COR-L47 (cell line): ENCODE measurements at places on chromosomes 4 and X.
A peak's percentile ranks its signal among the peaks of the same experiment; 100 is the strongest.

GRCh38 chr4:38266616-38267015, 306.4 kb downstream of the PTTG2 start:
- no peak for DNase-seq

- no peak for DNase-seq
These were observed 232.6 kb upstream of the BOD1L1 start for GRCh38 chr4:13860126-13860525.

GRCh38 chr4:19636451-19636850, 615.3 kb upstream of the SLIT2 start:
- DNase-seq, result no peak

GRCh38 chrX:3445806-3446490, 99.5 kb upstream of the MXRA5 start:
- DNase-seq, result no peak

GRCh38 chrX:336227-336626, 17.6 kb upstream of the GTPBP6 start:
- DNase-seq, result no peak

DNA sequence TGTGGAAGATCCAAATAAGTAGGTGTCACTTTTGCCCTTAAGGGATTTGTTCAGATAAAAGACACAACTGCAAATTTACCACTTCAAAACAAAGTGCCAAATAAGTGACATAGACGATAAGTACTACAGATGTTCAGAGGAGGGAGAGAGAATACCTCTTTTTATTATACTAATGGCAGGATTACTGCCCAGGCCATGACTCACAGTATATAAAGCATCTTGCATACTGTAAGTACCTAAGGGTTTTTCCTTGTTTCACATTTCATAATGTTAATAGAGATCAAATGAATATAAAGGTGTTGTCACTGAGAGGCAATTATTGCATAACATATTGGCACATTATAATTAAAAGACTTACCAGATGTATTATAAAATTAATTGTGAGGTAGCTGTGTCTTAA, 46.4 kb downstream of the PTPN13 start:
- no peak for DNase-seq

- no peak for DNase-seq
These were observed 31.0 kb upstream of the BEX4 start for GRCh38 chrX:103183912-103184311.

DNA sequence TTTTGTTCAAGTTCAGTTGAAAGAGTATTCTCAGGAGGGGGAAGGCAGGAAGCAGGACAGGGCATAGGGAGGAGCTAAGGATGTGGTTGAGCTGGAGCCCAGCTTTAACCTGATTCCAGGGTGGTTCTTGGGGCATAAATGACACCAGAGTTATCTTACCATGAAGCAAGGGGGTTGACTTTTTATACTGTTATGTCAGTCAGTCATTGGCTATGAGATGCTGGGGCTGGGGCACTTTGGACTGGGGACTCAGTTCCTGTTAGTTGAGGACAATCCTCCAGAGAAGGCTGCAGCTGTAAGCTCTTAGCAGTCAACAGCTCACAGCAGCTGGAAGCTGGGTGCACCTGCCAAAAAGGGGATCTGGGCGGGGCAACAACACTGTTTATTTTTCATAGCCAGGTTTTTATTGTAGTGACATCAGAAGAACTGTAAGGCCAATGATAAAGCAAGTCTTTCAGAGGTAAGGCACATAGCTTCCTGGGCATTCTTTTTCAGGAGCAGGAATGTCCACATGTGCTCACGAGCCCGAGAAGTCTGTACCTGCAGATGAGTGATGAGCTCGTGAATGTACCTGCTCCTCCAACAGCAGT, 78.5 kb downstream of the MID1IP1 start:
- peak; percentile 53 for DNase-seq

DNA sequence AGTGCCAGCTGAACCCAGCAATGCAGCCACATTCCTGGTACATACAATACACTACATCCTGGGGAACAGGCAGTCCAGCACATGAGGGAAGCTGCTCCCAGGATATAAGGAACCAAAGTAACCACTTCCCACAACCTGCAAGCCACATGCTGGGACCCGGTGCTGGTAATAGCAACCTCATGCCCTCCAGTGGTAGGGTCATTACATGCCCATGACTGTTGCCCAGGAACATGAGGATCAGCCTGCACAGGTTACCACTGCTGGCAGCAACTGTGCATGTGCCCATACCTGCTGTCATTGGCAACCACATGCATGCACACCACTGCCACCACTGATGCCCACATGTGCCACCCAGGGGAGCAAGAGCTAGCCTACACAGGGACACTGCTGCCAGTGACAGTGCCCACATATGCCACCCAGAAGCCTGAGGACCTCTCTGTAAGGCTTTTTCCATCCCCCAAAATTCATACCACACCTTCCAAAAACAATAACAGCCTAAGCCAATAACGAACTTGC, 1982.5 kb downstream of the ARAP2 start:
- DNase-seq, result no peak

- no peak for DNase-seq
These were observed 449.1 kb downstream of the NKX6-1 start for GRCh38 chr4:84050015-84050414.

DNA sequence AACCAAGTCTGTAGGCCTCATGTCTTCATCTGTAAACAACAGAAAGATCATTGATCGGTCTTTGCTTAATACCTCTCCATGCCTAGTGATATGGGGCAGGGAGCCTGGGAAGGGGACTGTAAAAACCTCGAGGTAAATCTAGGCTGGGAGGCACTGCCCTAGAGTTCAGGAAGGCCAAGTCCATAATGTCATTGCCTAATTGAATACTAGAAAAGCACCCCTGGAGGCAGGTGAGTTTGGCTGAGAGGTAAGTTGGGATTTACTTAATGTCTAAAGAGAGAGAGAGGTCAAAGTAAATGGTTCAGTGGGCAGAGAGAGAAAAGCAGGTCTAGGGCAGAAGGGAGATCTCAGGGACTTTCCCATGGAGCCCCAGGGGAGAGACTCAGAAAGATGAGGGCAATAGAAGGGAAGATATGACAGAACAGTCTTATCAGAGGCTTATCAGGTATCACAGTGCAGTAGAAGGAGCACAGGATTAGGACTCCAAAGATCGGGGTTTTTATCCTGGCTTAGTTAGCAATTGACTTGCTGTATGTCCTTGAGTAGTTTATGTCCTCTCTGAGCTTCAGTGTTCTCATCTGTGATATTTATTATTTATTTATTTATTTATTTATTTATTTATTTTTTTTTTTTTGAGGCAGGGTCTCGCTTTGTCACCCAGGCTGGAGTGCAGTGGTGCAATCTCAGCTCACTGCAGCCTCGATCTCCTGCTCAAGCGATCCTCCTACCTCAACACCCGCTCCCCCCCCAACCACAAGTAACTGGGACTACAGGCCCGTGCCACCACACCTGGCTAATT, 85.2 kb downstream of the SLC16A2 start:
- no peak for DNase-seq

- no peak for DNase-seq
These were observed 62.2 kb downstream of the DTHD1 start for GRCh38 chr4:36343501-36344175.

DNA sequence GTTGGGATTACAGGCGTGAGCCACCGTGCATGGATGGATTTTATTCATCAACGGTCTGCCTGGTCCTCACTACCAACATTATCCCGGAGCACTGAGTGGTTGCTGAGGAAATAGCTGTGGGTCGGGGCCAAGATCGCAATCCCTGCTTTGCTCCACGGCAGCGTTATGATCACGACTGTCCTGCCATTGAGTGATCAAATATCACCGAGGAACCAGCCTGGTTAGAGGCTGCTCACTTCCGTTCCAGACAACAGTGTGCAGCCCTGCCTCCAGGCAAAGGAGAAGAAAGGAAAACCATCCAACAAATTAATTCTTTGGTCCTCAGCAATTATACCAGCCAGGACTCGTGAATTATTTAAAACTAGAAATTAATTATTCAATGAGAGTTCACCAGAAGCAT, 70.6 kb upstream of the TBL1X start:
- no peak for DNase-seq

- no peak for DNase-seq
These were observed 191.4 kb upstream of the NHS start for GRCh38 chrX:17183566-17183965.

- DNase-seq, result no peak
These were observed 1.9 kb upstream of the PACRGL start for GRCh38 chr4:20698382-20698781.

- DNase-seq, result no peak
These were observed 27.2 kb upstream of the SMARCA5 start for GRCh38 chr4:143486314-143486713.

DNA sequence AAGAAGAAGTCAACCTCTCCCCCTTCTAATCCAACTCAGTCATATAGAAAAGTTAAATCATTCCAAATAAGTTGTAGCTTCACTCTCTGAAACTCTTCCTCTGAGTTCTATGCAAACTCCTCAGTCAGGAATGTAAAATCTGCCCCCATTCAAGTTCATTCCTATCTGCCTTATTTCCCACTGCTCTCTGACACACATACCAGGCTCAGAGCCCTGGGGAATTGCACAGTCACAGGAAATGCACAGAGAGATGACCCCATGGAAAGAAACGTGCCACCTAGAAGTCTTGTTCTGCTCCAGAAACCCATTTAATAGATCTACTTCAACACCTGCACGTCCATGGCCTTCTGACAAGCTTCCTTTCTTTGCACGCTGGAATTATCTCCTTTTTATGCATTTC, 236.0 kb upstream of the VCX3A start:
- DNase-seq, result no peak

DNA sequence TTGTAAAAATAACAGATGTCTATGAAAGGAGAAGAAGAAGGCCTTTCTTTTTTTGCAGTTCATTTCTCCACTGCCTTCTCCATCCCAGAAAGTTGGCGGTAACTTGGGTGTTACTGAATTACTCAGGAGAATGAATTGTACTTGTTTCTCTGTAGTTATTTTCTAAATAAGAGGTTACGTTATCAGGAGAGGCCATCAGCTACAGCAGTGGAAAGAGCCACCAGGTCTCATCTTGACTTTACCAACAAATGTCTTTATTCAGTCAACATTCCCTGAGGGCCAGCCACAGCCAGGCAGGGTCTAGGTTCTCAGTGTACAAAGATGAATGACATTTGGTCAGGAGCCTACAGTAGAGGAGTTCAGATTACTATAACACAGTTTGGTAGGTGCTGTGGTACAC, 8.1 kb downstream of the HADH start:
- no peak for DNase-seq

DNA sequence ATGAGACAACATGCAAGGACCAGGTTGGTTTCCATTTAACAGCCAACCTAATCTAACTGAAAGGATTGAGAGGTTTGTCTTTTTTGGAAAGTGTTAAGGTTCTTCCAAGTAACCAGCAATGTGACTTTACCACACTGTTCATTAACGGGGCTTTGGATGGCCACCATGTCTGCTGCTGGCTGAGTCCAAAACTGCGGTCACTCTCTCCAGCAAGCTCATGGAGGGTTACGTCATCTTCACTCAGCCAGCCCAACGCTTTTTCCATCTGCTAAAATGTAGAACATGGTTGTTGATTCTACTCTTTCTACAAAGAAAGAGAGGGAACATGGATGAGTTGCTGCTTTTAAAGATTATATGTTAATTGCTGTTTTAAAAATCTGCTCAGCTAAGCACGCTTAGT, 11.0 kb downstream of the PKD2 start:
- no peak for DNase-seq

- DNase-seq, result no peak
These were observed 94.4 kb downstream of the UGT8 start for GRCh38 chr4:114692958-114693357.

DNA sequence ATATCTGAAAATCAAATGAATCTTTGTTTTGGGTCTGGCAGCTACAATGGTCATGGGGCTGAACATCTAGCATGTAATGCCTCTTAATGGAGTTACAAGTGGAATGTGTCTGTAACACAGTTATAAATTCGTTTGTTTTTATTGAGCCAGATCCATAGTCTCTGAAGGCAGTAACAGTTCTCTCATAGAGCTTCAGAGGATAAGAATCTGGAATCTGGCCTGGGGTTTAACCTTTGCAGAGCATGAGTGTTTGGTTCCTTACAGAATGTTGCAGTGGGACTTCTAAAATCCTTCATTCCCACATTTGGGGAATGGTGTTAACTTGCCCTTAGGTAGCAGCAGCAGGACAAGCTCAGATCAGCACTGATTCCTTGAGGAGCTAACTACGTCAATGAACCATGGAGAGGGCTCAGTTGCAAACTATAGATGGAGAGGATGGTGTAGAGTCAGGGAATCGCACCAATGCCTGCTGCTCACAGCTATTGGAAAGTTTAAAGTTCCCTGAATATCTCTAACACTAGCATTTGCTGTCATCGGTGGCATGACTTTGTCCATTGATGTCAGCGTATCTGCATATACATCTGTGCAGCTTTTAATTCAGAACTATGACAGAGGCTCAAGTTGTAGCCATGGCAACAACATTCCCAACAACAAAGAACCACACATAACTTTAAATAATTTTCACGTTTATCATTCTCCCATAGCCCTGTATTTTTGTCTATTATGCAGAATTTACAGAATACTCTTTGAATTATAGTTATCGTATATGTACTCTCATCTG, 72.2 kb downstream of the RASGEF1B start:
- no peak for DNase-seq

GRCh38 chrX:134631426-134632346, 26.6 kb downstream of the PLAC1 start:
- no peak for DNase-seq

- peak; percentile 43 for DNase-seq
These were observed 710 bp downstream of the PRKG2 start for GRCh38 chr4:81214144-81214880.

GRCh38 chr4:2042204-2042946, 16.8 kb upstream of the NAT8L start:
- no peak for DNase-seq

GRCh38 chr4:98491899-98492559, 166.4 kb downstream of the TSPAN5 start:
- no peak for DNase-seq

GRCh38 chr4:100208459-100208858, 18.2 kb upstream of the DDIT4L start:
- no peak for DNase-seq

- DNase-seq, result no peak
These were observed 65.8 kb upstream of the GPRIN3 start for GRCh38 chr4:89373394-89373793.

GRCh38 chr4:95204267-95204844, 344.4 kb downstream of the UNC5C start:
- DNase-seq, result no peak

DNA sequence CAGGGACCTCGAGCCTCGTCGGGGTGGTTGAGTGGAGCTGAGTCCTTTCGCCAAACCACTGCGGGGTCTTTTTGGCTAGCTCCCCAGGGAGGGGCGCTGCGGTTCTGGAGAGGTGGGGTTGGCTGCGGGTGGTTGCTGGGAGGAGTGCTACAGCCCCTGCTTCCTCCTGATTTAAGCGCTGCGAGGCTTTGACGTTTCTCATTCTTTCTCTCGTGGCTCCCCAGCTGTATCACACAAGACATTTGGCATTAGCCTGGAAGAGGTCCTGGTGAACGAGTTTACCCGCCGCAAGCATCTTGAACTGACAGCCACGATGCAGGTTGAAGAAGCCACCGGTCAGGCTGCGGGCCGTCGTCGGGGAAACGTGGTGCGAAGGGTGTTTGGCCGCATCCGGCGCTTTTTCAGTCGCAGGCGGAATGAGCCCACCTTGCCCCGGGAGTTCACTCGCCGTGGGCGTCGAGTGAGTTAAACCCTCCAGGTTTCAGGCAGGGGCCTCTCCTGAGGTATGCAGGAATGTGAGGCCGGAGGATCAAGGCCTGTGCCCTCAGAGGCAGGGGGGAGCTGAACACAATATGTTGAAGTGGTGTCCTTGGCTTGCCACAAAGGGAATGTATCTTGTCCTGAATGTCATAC, 25.5 kb downstream of the ARHGAP36 start:
- no peak for DNase-seq
